Stimulated activated CD8-positive, alpha-beta memory T cell treated with anti-CD3 and anti-CD28 coated beads, Interleukin-15, amount 100 ng/mL, for 24 hours (primary cell): ENCODE measurements at places on chromosomes 3 and 15.

GRCh38 chr3:170040418-170040817 is 2.6 kb downstream of the GPR160 start:
- DNase-seq = no peak

DNA sequence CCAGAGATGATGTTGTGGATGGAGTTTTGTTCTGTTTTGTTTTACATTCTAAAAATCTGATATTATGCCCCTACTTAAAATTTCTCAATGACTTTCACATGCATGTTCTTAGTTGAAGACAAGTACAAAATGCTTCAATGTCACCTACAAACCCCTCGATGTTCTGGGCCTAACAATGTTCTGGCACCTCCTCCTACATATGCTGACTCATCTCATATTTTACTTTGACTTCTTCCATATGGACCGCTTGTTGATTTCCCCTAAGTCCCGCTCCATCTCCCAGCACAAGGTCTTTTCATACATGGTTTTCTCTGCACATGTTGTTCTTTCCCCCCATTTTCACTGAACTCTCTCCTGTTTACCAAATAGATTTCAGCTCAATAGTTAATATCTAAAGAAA is 441.4 kb downstream of the CNTN6 start:
- DNase-seq = no peak

GRCh38 chr15:73856458-73857192 is 16.7 kb upstream of the TBC1D21 start:
- no peak for DNase-seq

GRCh38 chr3:176005564-176005963 is 1146.4 kb downstream of the NAALADL2 start:
- DNase-seq = no peak

DNA sequence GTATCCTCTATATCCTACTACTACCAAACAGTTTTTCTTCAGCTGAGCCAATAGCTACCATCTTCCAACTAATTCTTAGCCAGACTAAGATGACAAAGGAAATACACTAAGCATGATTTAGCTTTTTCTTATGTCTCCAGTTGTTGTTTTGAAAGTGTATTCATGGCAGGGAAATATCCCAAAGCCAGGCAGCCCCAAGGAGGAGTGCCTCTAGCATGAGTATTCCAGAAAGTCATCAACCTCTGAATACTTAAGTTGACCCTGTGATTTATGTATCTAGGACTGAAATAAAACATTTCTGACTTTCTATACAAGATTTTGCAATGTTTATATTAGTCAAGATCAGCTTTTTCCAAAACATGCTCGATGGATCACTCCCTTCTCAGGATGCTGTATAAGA is 449.1 kb downstream of the IL5RA start:
- DNase-seq = no peak
